ENCODE measurements at places on chromosomes 4 and X.

GRCh38 chr4:8646296-8647093 lies 53.9 kb downstream of the CPZ start:
- DNase-seq, result peak; percentile 78

DNA sequence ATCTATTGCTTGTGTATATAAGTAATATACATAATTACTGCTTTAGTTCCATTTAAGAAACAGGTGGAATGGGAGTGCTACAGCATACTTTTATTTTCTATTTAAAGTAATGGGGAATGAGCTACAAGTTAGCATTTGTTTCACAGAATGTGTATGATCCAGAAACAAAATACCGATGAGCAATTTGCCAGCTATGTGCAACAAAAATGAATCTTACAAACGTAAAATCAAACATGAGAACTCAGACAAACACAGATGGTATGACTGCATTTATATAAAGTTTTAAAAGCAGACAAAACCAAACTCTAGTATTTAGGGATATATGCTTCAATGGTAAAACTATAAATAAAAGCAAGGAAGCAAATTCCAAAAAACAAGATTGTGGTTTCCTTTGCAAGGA lies 141.7 kb downstream of the PAPSS1 start:
- DNase-seq, result no peak

- DNase-seq, result no peak
Observed at GRCh38 chr4:83716874-83717273, 181.0 kb downstream of the GPAT3 start.

GRCh38 chrX:39850209-39850608 lies 247.5 kb downstream of the BCOR start:
- DNase-seq, result no peak

DNA sequence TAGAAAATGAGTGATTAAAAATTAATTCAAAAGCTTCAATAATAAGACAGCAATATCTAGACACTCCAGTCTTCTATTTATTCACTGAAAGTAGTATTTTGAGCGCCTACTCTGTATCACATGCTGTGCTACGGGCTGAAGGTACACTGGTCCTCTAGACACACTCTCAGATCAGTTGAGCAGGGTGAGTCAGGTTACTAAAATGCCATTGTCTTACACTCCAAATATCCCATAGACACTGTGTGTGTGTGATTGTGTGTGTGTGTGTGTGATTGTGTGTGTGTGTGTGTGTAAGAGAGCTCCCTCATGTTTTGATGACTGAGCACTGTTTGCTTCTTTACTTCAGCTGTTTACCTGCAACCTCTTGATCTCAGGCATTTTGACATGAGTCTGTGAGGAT lies 342.8 kb upstream of the BOD1L1 start:
- no peak for DNase-seq

DNA sequence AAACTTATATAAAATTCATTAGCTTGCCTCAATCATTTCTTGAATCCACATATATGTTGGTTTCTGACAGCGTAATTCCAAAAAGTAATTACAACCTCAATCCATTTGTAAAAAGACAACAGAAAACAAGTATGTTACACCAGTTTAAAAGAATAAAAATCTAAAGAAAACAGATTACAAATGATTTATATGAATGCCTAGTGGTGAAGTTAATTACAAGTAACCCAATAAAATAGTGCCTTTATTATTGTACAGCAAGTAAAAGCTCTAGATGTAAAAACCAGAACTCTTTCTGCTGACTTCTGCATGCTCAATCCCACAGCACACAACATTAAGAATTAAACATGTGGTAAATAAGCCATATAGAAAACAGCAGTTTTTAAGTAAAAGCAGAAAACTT lies 197.8 kb downstream of the MAB21L2 start:
- DNase-seq, result no peak

- no peak for DNase-seq
Observed at GRCh38 chr4:38213083-38213805, 253.0 kb downstream of the PTTG2 start.

DNA sequence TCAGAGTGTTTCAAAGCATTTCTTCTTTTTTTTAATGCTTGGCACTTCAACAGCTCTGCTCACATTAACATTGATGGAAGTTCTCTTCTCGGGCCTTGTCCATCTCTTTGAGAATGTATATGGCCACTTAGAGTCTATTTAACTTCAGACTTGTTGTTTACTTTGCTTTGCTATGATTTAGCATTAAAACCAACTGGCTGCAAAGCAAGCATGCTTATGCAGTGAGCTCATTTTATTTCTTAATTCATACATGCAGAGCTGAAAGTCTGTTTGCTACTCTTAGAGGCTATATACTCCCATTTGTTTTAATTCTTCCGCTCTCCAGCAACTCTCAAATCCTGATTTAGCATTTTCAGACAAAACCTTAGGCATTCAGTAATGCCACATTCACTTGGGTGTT lies 107.6 kb upstream of the PACRGL start:
- no peak for DNase-seq

DNA sequence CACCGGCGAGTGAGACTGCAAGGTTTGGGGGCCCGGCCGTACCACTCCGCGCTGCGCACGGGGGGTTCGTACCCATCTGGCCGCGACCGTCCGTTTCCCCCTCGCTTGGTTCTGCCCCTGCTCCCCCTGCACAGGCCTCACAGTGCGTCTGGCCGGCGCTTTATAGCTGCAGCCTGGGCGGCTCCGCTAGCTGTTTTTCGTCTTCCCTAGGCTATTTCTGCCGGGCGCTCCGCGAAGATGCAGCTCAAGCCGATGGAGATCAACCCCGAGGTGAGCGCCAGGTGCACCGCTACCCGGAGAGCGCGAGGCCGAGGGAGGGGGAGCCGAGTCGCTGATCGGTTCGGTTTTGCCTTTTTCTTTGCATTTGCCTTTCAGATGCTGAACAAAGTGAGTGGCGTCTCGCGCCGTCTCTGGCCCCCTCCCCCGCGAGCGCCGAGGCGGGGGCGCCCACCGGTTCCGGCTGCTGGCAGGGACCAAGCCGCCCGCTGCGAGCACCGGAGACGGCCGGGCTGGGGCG lies at the start of gene UCHL1:
Gene UCHL1, plus strand, starts transcription at position 189 of the 517 bp plus-strand sequence. Its CDS starts 49 bp downstream, at position 238.
- DNase-seq, result peak; percentile 97

GRCh38 chrX:10935501-10935900 lies 175.6 kb upstream of the HCCS start:
- no peak for DNase-seq

DNA sequence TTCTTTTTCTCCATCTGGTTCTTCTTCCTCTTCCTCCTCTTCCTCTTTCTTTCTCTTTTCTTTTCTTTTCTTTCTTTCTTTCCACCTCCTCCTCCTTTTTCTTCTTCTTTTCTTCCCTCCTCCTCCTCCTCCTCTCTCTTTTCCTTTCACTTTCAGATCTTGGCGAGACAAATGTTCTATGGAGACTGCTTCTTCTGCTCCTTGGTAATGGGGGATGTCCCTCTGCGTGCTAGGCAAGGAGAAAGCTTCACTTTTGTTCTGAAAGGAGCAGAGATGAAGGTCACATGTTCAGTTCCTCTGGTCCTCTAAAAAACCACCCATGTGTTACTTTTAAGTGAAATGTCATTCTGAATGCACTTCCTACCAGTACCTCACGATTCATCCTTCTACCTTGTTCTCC lies 33.2 kb downstream of the NBDY start:
- DNase-seq, result no peak

- DNase-seq, result no peak
Observed at GRCh38 chrX:11304829-11305228, 11.6 kb downstream of the AMELX start.

- no peak for DNase-seq
Observed at GRCh38 chr4:6852582-6852981, 57.0 kb upstream of the TBC1D14 start.

- no peak for DNase-seq
Observed at GRCh38 chrX:38435130-38435529, 82.7 kb downstream of the OTC start.

GRCh38 chr4:120865985-120866384 lies 56.5 kb downstream of the PRDM5 start:
- DNase-seq, result peak; percentile 79

DNA sequence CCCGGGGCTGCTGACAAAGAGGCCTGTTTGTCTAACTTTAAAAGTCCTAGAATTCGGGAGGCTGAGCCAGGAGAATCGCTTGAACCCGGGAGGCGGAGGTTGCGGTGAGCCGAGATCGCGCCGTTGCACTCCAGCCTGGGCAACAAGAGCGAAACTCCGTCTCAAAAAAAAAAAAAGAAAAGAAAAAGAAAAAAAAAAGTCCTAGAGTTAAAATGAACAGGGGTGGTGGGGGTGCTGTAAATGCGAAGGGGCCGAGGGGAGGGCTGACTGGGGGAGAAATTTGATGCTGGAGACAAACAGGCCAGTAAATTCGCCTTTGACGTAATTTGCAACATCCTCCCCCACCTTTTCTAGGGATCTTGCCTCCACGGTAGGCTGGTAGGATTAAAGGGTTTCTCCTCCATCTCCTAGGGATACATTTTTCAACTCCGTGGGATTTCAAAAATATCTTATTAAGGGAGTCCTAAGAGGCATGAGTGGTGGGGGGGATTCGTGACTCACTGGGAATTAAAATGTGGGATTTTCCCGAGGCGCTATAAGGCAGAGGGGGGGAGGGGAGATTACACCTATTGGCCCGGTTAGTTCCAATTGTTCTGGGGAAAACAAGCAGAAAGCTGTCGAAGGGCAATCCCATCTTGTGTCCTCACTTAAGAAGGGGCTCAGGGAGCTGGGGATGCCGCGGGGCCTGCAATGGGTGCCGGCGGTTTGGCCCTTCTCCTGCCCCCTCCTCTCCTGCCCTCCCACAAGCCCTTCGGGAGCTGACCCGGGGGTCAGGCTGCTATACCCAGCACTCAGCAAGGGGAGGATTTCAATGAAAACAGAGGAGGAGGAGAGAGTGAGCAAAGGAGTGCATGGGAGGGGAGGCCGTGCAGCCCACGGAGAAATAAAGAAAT lies 3.0 kb upstream of the BCOR start:
- DNase-seq, result peak; percentile 74

DNA sequence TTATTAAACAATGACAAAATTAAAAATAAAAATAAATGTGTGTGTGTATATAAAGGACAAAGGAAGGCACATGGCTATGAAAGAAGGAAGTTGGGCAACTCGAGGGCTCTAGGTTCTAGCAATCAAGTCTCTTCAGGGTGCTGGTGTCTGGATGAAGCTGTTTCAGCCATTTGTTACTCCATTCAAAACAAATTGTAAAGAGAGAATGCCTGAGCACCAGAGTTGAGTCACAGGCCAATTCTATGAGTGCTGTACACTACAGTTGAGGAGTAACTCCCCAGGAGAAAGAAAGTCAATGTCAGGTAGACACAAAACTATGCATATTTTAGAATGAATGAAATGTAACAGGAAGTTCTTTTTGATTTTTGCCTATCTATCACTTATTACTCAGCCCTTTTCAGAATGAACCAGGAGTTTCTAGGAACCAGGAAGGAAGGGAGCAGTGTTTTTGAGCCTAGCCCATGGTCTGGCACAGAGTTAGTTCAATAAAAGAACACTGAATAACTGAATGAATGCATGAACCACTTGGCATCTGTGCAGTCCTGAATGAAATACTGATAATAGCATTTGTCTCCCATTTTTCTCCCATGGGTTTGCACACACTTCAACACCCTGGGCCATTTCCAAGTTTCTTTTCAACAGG lies 151.7 kb upstream of the CPEB2 start:
- no peak for DNase-seq

GRCh38 chr4:82639971-82640370 lies 78.2 kb upstream of the TMEM150C start:
- no peak for DNase-seq

DNA sequence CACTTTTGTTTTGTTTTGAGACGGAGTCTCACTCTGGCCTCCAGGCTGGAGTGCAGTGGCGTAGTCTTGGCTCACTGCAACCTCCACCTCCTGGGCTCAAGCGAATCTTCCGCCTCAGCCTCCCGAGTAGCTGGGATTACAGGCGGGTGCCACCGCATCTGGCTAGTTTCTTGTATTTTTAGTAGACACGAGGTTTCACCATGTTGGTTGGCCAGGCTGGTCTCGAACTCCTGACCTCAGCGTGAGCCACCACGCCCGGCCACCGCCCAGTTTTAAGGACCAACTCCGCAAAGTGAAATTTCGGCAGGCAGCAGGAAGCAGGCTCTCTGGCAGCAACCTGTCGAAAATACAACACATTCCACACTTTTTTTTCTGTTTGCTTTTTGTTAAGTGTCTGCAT lies 13.4 kb downstream of the DHRSX start:
- DNase-seq, result no peak

DNA sequence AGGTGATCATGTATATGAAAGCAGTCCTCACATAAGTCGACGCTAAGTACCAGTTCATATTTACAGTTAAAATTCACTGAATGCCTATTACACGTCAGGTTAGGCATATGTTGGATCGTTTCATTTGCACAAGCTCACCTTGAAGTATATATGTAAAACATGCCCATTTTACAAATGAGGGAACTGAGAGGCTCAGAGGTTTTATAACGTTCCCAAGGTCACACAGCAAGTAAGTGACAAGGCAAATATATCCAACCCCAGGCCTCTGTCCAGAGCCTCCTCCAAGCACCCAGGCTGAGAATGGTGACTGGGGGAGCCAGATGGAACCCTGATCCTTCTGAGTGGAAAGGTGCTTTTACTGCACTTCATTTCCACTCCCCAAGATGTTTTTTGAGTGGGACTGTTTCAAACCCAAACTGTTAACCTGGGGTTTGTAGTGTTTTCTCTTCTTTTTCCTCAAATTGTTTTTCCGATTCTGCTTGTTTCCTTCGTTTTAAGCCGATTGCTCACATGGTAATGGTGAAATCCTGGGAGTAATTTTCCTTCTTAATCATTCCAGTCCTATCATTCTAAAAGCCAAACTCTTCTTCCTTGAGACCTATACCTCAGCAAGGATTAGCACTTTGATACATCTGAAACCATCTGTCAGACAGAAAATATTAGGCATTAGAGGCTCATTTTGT lies 791 bp downstream of the SMIM20 start:
- no peak for DNase-seq

DNA sequence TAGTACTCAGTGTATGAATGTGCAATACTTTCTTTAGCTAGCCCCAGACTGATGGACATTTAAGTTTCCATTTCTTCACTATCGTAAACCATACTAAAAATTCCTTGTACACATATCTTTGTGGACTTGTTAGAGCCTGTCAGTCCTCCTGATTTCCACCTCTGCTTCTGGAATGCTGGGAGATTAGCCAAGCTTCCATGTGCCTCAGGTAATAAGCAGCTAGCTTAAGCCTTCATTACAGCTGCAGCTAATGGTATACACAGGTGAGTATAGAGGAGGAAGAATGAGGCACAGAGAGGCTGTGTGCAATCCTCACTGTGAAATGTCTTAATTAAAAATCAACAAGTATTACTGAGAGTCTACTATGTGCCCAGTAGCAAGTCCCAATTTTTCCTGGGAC lies 9.8 kb downstream of the SMIM9 start:
- DNase-seq, result no peak

GRCh38 chr4:4446434-4446833 lies 59.5 kb downstream of the NSG1 start:
- no peak for DNase-seq

- peak; percentile 73 for DNase-seq
Observed at GRCh38 chrX:153685156-153685536, 2.6 kb upstream of the SLC6A8 start.

GRCh38 chr4:155400893-155401292 lies 24.1 kb upstream of the MAP9 start:
- DNase-seq, result no peak

DNA sequence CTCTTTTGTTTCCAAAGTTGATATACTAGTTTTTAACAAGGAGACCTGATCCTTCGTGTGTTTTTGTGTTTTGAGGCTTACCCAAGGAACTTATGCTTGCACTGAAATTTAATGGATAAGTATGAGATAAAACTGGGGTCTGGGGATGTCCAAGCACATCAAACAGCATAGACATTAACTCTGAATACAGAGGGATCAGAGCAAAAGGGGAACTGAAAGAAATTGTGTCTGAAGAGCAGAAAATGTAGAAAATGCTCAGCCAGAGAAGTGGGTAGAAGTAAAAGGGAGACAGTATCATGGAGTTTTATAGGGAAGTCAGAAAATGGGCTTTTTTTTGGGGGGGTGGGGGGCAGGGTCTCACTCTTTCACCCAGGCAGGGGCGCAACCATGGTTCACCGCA lies 695.4 kb downstream of the ARAP2 start:
- no peak for DNase-seq

Data from neural progenitor cell (in vitro differentiated cells).